ENCODE measurements at places on chromosomes 5 and 9.

DNA sequence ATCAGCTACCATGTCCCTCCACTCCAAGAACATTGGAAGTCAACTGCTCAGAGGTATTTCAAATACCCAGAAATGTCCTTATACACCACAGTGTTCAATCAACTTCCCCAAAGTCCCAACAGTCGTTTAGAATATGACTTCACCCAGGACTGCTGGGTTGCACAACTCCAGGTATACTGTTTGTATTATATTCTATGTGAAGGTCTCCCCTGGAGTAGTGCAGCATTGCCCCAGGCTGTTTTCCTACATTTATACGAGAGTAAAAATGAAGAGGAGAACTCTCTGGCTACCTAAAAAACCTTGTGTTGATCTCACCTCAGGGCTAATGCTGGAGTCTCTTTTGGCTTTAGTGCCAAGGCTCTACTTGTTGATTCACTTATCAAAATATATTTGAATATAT lies 183.6 kb upstream of the MAP3K1 start:
- DNase-seq: peak; percentile 28

- DNase-seq: no peak
These were observed 979.2 kb upstream of the WWC1 start for GRCh38 chr5:167312225-167312624.

- peak; percentile 2 for DNase-seq
These were observed 191.0 kb upstream of the KIF2A start for GRCh38 chr5:62115014-62115413.

DNA sequence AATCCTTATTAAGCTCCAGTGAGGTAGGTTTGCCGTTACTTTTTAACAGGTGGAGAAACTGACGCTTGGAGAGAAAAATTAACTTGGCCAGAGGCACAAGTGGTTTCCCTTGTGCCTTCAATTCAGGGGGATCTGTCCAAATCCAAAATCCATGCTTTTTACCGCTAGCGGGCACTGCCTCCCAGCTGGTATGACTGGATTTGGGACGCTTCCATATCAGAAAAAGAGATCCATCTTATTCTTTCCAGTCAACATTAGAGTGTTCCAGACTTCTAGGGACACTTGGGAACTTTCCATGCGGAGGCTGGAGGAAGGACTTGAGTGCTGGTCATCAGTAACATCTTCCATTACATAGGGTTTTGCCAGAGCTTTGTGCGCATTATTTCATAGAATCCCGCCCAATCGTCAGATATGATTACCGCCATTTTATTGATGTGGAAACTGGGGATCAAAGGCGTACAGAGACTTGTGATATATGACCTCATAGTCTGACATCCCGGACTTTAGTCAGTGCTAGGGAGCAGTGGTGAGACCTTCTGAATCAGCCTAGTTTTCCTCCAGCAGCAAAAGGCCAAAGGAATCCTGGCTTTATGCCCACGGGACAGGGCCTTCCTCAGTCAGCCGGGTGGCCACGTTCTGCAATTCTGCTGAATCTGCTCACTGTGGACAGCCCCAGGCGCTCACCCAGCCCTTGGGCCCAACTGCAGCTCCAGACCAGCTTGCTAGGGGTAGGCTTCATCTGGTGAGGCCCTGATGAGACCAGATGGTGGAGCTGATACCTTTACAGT lies 1.1 kb upstream of the GNPDA1 start:
- DNase-seq: no peak

GRCh38 chr5:169303119-169303515 lies 2.2 kb upstream of the SLIT3 start:
- DNase-seq: no peak

GRCh38 chr5:129046151-129046550 lies 48.4 kb upstream of the ISOC1 start:
- DNase-seq: no peak

GRCh38 chr5:179533907-179534306 lies 16.4 kb upstream of the RUFY1 start:
- no peak for DNase-seq

- peak; percentile 76 for DNase-seq
These were observed 669.9 kb downstream of the PTPRD start for GRCh38 chr9:9942764-9943424.

DNA sequence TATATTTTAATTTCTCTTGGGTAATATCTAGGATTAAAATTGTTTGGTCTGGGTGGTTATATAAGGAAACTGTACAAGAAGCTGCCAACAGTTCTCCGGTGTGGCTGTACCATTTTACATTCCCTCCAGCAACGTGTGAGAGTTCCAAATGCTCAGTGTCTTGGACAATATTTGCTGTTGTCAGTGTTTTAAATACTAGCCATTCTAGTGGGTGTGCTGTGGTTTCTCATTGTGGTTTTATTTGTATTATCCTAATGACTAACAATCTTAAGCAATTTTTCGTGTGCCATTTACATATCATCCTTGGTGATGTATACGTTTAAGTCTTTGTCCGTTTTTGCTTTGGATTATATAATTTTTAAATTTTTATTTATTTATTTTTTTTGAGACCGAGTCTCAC lies 34.0 kb downstream of the TNFSF15 start:
- no peak for DNase-seq

DNA sequence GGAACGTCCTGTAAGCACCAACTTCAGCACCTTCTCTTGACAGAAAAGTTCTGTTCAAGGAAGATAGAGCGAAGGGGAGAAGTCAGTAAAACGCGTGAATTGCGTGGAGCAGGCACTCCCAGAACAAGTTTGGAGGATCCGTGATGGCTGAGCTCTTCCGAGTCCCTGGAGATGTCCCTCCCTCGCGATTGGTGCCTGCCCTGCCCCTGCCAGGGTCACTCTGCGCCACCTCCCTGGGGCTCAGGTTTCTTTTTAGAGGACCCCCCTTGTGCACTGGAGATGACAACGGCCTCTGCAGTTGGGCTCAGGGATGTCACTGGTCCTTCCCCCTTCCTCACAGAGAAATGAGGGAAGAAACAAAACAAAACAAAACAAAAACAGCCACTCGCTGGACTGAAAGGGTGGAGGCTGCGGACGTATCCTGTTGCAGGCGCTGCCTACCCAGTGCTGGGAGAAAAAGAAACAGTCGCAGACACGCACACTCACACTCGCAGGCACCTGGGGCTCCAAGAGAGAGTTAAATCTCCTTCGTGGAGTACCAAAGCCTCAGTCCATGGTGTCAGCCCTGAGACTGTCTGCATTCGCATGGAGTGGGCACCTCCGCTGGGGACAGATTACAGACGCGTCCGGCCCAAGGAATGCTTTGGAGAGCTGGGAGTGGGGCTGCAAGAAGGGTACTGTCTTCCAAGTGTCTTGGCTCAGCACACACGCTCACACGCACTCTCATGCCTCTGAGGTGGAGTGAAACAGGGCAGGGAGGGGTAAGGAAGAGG lies 512.7 kb downstream of the SLCO4C1 start:
- DNase-seq: no peak

- DNase-seq: no peak
These were observed 8.4 kb downstream of the OBP2B start for GRCh38 chr9:133200631-133201030.

DNA sequence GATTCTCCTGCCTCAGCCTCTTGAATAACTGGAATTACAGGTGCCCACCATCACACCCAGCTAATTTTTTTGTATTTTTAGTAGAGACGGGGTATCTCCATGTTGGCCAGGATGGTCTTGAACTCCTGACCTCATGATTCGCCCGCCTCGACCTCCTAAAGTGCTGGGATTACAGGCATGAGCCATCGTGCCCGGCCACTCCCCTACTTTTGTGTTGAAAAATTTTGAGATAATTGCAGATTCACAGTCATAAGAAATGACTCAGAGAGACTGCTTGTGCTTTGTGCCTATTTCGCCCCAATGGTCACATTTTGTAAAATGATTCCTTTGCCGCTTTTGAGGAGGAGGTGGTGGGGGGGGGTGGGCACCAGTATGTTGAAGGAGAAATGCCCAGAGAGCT lies 48.1 kb upstream of the SH3PXD2B start:
- no peak for DNase-seq

- DNase-seq: no peak
These were observed 110.5 kb upstream of the CDKN2B start for GRCh38 chr9:22119522-22120158.

- DNase-seq: no peak
These were observed 55.6 kb downstream of the NACC2 start for GRCh38 chr9:136039488-136039887.

DNA sequence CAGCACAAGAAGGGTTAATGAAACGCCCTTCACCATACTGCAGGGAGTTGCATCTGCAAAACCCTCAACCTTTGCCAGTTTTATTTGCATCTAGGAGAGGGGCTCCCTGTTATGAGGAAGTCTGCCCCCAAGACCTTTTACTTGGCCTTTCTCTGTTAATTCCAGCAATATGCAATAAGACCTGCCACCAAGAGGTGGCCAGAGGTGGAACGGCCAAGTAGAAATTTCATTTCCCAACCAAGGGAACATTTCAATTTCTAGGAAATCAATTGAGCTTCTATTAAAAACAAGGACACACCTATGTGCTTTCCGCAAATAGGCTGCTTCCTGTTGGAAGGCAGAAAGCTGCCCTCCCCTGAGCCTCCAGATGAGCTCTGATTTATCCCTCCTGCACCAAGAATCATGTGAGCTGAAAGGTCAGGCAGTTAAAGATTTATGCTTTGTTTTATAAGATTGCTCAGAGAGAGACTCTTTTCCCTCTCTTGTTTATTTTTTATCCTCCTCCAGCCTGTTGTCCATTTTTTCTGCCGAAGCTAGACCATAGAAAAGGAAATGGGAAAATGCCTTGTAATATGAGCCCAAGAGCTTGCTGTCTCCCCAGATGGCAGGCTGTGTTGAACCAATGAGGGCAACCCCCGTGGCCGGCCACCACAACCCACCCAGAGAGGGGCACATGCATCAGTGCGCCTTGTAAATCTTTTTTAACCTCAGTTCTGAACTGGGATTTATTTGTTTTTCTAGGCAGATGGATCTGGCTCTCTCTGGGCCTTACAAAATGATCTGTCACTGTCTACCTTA lies 572.8 kb downstream of the TLE1 start:
- peak; percentile 33 for DNase-seq

DNA sequence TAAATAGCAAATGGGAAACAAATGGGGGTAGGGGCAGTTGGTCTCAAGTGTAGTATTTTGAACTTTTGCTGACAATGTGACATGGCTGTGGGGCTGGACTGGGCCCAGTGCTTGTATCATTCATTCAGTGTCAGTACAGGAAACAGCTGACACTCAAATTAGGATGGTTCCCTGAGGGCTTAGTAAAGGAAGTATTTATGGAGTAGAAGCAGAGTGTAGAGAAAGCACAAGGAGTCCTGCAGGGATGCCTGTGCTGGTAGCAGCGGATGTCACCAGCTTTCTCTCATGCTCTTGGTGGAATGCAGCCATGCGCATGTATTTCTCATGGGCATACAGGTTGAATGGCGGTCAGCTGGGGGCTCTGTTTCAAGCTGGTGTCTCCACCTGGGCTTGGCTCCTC lies 72.9 kb upstream of the SLC44A1 start:
- no peak for DNase-seq

DNA sequence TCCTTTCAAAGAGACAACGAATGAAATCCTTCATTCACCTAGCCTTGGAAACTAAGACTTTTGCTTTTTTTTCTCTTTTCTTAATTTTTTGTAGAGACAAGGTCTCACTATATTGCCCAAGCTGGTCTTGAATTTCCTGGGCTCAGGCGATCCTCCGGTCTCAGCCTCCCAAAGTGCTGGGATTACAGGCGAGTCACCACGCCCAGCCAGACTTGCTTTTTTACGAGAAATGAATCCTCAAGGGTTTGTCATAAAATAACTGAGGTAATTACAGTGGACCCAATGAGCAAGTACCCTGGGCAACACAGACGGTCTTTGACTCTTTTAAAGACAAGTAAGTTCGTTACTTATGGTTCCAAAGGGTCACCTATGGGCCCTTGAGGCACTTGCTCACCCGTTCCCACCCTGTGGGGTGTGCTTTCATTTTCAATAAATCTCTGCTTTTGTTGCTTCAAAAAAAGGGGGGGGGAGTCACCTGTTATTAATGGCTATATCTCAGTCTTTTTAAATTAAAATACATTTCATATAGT lies 70.4 kb downstream of the TRPM6 start:
- no peak for DNase-seq

GRCh38 chr5:168734620-168735300 lies 155.6 kb upstream of the PANK3 start:
- DNase-seq: no peak

- DNase-seq: no peak
These were observed 263.6 kb downstream of the FANCC start for GRCh38 chr9:95053611-95054570.

- peak; percentile 56 for DNase-seq
These were observed 53.7 kb upstream of the FAM120A start for GRCh38 chr9:93397661-93398373.

DNA sequence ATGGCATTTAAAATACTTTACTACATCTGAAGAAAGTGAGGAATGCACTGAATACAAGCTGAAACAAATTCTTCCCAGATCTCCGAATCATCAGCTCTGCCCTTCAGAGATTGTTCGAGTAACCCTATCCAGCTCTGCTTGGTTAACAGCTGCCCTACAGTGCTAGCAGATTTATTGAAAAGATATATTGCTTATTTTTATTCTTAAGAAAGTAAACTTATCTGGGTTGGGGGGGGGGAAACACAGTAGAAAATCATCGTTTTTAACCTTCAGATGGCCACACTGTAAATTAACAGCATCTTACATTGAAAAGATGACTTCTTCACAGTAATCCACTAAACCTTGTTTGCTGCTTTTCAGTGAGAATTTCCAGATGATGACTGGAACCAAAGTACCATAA lies 210.8 kb downstream of the NFIB start:
- DNase-seq: no peak

DNA sequence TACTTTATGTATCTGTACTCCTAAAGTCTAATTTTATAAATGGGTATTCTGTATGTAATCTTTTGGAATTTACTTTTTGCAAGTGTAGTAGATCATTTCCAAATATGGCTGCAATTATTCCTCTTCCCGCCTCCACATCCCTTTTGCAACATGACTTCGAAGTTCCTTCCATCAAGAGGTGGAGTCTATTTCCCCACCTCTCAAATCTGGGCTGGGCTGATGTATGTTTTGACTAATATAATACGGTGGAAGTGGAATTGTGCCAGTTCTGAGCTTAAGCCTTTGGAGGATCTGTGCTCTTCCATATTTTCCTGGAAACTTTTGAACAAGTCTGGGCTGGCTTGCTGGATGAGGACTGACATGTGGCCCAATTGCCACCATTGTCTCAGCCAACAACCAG lies 155.9 kb downstream of the FGF18 start:
- DNase-seq: no peak

GRCh38 chr9:137333016-137333671 lies 31.1 kb upstream of the NRARP start:
- no peak for DNase-seq

DNA sequence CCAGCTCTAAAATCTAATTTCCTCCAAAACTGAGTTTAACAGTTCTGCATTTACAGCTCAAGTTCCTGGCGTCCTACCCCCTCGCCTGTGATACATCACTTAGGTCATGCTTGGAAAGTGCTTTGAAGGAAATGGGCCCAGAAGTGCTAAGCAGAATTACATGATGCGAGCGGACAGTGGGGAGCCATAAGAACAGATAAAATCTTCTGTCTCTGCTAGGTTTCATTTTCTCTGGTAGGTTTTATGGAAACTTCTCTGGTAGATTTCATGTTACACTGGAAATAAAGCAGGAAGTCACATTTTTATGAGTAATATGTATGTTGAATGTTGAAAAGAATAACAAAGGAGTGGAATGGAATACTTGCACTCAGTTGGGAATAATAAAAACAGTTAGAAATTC lies 138.3 kb downstream of the ZDHHC21 start:
- no peak for DNase-seq

- DNase-seq: no peak
These were observed 71.5 kb downstream of the NEK6 start for GRCh38 chr9:124329206-124329792.

GRCh38 chr9:114359801-114360200 lies 28.0 kb downstream of the AKNA start:
- DNase-seq: no peak

GRCh38 chr9:98504298-98505282 lies 204.1 kb downstream of the GABBR2 start:
- DNase-seq: no peak

Measured in NB4 (cell line).